ENCODE measurements at places on chromosomes 4 and X. TPM values are rescaled to one million over a fixed set of nuclear protein-coding genes. Genes with fewer than 3 reads are reported as not detected.

Gene ACE2
- not detected for total RNA-seq

- no peak for DNase-seq
These were observed 104.5 kb upstream of the LNX1 start for GRCh38 chr4:53695540-53696463.

DNA sequence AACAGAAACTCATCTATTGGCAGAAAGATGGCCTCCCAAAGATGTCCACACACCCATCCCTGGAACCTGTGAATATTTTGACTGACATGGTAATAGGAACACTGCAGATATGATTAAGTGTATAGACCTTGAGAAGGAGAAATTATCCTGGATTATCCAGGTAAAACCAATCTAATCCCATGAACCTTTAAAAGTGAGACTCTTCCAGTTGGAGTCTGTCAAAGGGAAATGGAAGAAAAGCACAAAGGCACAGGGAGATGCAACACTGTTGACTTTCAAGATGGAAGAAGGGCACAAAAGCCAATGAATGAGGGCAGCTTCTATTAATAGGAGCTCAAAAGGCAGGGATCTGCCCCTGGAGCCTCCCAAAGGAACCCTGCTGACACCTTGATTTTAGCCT lies 83.0 kb downstream of the AMELX start:
- DNase-seq = no peak

DNA sequence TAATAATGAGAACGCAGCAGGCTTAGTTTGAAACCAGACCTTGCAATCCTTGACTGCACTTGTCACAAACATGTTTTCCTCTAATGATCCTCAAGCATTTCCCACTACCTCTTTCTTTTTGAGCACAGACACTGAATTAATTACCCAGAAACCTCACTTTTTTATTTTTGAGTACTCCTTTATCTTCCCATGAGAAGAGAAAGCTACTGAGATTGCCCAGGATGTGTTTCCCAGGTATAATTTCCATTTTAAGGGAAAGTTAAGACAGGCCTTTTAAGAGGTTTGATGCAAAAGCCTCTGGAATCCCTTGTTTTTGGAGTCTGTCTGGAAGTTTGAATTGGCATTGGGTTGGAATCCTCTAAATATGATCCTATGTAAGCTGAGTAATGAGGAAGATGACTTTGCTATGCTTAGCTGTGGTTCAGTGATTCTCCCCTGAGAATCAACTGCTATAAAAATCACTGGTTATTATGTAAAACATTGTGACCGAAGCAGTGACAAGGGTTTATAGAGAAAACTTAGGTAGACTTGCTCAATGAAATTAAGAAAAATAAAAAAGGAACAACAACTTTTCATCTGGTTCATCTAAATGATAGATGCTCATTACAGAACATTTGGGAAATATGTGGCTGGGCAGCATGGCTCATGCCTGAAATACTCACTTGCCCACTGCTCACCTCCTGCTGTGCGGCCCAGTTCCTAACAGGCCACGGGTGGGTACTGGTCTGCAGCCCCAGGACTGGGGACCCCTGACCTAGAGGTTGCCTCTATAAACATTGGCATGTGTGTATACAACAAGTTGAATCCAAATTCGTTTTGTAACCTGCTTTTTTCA lies 10.8 kb upstream of the RHOH start:
- DNase-seq = no peak

- no peak for DNase-seq
These were observed 30.4 kb upstream of the PRKG2 start for GRCh38 chr4:81245218-81246009.

Gene MTTP
- total RNA-seq = not detected

Gene MAOA
- total RNA-seq = 19.1 TPM

Gene PABPC1L2B
- not detected for total RNA-seq
